SW 1271 (cell line): ENCODE measurements at places on chromosomes 7 and 10.
A peak's percentile ranks its signal among the peaks of the same experiment; 100 is the strongest.

- DNase-seq: no peak
Measured at GRCh38 chr10:100808876-100809275, 63.5 kb downstream of the PAX2 start.

DNA sequence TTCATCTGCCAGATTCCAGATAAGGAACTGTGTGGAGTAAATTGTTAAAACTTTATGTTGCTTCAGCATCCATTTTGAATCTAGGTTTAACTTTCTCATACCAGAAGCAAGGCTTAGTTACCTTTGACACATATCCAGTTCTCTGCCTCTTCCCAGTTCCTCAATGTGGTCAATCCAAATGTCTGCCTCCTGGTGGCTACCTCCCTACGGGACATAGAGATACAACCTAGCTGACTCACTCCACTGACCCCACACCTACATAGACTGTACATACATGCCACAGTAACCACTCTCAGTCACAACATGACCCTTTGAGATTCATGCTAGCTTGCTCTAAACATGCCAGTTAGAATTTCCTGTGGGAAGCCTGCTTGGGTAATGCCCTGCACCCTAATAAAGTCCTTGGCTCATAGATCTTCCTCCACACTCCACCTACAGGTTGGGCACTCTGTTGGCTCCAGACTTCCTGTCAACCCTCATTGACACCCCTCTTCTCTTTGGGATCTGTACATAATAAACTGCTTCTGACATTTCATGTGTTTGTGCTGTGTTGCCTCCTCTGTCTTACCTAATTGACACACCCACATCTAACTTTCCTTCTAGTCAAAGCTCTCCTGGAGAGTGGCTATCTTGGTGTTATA lies 278.1 kb downstream of the HTR7 start:
- DNase-seq: peak; percentile 19

- no peak for DNase-seq
Measured at GRCh38 chr10:80141696-80142460, 9.3 kb downstream of the PLAC9 start.

- DNase-seq: no peak
Measured at GRCh38 chr7:73623798-73624668, at the start of gene MLXIPL. TSS of gene MLXIPL (minus strand) at chr7:73624522. CDS start at chr7:73624492, 30 bp downstream.

DNA sequence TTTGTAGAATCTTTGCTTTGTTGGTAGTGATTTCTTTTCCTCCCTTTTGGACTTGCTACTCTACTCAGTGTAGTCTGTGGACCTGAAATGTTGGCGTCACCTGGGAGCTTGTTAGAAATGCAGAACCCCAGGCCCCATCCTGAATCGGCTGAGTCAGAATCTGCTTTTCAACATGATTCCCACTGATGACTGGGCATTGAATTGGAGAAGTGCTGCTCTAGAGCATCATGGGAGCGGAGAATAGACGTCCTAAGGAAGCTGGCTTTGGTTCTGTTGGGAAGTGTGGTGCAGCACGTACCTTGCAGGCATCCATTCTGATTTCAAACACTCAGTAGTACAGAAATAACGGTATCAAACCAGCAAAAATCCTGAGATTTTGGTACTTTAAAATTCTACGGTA lies 54.7 kb downstream of the RBM33 start:
- no peak for DNase-seq

DNA sequence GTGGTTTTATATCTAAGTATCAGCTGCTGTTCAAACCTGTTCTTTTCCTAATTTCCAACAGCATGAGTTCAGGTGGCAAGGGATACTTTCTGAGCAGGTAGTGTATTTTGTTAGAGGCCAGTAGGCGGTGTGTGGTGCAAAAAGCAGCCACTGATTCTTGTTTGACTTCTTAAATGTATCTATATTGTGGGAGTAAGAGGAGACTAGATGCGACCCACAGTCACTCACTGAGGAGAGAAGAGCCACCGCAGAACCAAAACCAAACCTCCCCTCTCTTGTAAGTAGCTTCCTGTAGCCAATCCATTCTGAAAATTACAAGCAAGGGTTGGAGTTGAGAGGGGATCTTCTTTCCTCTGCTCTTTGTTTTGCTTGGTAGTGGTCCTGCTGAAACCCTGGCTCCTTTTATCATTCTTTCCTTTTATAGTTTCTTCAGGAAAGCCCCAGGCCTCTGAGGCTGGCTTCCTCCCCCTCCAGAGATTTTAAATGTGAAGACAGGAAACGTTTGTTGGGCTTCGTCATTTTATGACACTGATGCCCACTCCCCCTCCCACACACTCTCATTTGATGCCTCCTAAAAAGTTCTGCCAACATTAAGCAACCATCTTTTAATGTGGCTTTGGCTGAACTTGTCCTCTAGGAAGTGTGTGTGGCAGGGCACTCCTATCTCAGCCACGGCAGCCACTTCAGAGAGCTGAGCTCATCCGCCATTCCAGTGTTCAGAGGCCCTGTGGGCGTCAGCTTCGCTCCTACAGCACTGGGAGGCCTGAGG lies 566.0 kb downstream of the SUGCT start:
- DNase-seq: no peak

- DNase-seq: no peak
Measured at GRCh38 chr10:80493522-80494051, 39.5 kb downstream of the TSPAN14 start.
